ENCODE measurements at places on chromosomes 1 and 21.
A peak's percentile ranks its signal among the peaks of the same experiment; 100 is the strongest.

GRCh38 chr1:10848109-10848684 is 51.8 kb upstream of the CASZ1 start:
- no peak for DNase-seq

GRCh38 chr21:29829564-29830275 is 110.1 kb downstream of the GRIK1 start:
- no peak for DNase-seq

- no peak for DNase-seq
Measured at GRCh38 chr1:180909462-180909976, 3.2 kb upstream of the KIAA1614 start.

DNA sequence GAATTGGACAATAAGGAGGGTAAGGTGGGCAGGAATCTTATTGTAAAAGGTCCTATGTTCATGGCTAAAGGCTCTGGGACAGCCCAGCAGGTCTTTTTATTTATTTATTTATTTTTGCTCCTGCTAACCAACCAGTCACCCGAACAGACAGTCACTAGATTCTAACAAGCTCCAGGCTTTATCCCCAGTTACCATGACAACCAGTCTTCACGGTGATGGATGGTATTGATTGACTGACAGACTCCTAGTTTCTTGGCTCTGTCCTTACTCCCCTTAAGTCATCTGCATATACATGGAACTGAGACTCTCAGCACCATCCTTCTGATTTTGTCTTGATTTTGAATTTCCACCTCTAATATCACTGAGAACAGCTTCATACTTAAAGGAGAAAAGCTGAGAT is 44.3 kb downstream of the C8A start:
- no peak for DNase-seq

- DNase-seq: no peak
Measured at GRCh38 chr21:36156815-36157670, at the start of gene DOP1B. Gene DOP1B (plus strand): TSS chr21:36156824. CDS start chr21:36164734, 7,910 bp downstream.

GRCh38 chr1:1631782-1632420 is at the start of gene MMP23B:
Gene MMP23B (plus strand): TSS chr1:1632173. CDS start chr1:1632219, 46 bp downstream.
- DNase-seq: no peak

DNA sequence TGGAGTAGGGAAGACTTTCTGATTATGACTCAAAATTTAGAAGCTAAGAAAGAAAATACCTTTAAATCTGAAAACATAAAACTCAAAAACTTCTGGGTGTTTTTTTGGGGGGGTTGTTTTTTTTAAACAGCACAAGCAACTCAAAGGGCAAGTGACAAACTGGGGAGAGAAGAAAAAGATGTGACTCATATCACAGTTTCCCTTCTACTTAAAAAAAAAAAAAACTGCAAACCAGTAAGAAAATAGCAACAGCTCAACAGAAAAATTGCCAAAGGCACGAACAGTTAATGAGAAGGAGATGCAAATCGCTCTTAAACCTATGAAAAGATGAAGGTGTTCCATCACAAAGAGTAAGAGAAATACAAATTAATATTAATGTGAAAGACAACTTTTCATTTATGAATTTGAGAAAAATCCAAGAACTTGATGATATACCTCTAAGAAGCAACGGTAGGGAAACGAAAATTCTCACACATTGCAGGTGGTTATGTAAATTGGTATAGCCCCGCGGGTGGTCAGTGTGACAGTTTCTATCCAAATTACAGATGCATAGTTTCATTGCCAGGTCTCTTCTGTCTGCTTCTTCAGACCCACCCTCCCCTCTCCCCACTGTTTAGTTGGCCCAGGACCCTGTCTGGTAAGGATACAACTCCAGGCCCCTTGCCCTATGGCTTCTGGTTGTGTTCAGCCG is 9.0 kb downstream of the IFNAR2 start:
- no peak for DNase-seq

DNA sequence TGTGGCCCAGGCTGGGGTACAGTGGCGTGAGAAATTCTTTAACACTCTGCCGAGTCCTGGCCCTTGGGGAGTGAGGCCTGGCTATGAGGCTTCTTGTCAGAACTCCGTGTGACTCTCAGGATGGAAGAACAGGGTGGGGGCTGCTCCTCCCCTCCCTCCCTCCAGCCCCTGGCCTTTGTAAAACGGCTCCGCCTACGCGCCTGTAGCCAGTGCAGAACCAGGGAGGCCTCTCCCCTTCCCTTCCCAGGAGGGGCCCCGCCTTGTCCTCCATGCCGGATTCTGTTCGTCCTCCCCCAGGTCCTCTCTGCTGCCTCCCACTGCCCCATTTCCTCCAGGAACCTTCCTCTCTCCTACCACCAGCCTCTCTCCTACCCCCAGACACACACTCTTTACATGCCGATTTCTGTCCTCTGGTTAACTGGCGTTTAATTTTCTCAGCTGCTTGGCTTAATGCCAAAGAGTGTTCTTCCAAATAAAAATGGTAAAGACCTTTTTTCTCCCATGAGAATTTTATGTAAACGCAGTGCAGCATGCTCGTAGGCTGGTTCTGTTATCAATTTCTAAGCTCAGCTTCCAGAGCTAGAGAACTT is 21.0 kb downstream of the PDE9A start:
- peak; percentile 21 for DNase-seq

- DNase-seq: no peak
Measured at GRCh38 chr21:34930971-34931370, 118.1 kb downstream of the RUNX1 start.

DNA sequence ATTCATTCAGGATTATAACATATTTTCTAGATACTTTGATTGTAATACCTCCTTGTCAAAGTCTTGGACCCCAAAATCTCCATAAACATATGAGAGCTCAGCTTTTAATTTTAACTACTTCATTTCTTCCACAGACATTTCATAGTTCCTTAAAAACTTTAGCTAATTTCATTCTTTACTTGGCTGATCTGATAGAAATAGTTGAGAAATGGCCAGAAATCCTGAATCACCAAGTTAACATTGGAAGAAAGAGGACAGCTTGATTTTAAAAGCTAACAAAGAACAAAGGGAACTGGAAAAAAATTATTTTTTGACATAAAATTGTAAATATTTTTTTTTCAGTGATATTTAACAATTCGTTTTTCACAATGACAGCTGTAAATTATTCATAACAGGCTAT is 216.5 kb downstream of the NTNG1 start:
- DNase-seq: no peak

DNA sequence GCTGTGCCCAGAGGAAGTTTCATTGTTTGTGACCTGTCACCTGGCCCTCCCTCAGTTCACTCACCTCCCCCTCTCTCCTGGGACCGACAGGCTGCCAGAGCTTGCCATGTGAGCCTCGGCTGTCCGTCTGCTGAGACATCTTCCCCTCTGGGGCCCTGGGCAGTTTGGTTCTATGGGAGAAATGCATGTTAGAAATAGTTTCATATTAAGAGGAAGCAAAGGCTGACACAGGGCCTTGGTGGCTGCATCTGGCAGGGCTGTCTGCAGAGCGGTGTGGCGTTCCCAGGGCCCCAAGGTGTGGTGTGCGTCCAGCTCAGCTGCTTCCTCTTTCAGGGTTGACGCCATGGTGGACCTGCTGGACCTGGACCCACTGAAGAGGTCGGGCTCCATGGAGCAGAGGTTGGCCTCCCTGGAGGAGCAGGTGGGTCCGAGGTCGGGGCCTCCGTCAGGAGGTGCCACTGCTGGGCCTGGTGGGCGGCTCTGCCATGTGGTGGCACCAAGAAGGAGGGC is 31.9 kb upstream of the LRRC3 start:
- DNase-seq: no peak

DNA sequence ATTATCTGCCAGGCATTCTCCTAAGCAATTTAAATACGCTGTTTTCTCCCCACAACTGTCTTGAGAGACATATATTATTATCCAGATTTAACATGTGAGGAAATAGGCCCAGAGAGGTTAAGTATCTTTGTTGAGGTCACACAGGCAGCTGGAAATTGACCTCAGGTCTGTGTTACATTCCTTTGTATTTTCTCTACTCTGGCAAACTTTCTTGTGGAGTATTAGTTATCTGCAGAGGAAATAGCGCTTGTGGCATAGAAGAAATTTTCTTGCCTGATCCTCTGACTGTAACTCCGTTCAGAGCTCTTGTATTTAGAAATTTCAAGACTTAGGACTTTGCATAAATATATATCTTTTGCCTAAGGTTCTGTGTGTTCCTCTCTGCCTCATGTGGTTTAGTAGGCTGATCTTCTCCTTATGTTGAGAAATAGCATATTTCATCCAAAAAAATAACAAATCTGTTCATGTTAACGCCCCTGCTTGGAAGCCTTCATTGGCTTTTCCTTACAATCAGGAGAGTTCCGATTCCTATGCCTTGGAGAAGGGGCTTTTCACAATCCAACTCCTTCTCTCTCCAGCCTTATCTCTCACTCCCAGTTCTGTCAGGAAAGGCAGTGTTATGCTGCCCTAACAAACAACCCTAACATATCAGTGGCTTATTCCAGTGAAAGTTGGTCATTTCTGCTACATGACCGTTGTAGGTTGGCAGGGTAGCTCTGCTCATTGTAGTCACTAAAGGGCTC is 2.5 kb upstream of the JUN start:
- DNase-seq: no peak

GRCh38 chr21:44337449-44337848 is 1.7 kb downstream of the CFAP410 start:
- no peak for DNase-seq

DNA sequence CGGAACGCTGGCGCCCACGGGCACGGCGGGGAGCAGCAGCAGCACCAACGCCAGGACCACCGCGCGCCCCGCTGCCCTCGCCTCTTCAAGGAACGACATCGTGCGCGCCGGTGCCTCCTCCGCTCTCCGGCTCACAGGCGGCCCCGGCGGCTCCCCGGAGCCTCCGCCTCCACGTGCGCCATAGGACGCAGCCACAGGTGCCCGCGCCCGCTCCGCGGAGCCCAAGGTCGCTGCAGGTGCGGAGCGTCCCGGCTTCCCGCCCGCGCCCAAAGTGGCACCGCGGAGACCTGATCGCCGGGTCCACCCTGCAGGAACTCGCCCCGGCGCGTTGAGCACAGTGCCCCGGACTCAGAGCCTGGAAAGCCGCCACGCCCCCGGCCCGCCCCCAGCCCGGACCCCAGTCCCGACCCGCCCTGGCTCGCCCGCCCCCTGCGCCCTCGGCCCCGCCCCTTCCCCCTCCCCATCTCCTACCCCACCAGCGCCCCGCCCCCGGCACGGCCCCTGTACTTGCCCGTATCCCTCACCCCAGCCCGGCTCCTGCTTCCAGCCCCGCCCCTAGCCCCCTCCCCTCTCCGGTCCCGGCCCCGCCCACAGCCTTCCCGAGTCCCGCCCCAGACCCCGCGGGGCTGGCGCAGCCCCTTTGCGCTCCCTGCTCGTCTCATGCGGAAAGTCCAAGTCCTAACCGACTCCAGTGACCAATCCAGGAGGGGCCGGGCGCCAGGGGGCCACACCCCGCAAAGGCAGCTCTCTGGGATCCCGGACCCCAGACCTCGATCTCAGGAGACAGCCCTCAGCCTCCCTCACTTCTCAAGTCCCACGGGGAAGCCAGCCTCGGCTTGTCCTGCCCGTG is at the start of gene MEGF6:
TSS of gene MEGF6 (minus strand) at position 339 of the 850 bp plus-strand sequence. CDS start at position 99, 240 bp downstream.
- DNase-seq: no peak

GRCh38 chr1:204589409-204590038 is 73.3 kb downstream of the MDM4 start:
- DNase-seq: no peak

DNA sequence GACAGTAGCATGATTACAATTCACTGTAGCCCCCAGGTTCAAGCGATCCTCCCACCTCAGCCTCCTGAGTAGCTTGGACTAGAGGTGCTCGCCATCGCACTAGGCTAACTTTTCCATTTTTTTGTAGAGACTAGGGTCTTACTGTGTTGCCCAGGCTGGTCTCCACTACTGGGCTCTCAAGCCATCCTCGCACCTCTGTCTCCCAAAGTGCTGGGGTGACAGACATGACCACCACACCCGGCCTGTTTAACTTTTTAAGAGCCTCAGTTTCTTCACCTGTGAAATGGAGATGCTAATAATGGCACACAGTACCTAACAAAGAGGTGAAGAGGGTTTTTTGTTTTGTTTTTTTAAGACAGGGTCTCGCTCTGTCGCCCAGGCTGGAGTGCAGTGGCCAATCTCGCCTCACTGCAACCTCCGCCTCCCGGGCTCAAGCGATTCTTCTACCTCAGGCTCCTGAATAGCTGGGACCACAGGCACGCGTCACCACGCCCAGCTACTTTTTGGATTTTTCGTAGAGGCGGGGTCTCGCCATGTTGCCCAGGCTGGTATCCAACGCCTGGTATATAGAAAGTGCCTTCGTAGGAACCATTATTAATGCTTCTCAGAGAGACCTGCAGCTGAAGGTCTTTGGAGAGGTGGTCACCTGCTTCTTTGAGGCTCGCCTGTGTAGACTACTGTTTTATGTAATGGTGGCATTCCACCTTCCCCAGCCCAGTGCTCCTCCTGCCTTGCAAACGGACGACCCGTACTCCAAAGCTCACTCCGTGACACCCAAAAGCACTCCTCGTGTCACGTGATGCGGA is 567 bp downstream of the PMVK start:
- no peak for DNase-seq

DNA sequence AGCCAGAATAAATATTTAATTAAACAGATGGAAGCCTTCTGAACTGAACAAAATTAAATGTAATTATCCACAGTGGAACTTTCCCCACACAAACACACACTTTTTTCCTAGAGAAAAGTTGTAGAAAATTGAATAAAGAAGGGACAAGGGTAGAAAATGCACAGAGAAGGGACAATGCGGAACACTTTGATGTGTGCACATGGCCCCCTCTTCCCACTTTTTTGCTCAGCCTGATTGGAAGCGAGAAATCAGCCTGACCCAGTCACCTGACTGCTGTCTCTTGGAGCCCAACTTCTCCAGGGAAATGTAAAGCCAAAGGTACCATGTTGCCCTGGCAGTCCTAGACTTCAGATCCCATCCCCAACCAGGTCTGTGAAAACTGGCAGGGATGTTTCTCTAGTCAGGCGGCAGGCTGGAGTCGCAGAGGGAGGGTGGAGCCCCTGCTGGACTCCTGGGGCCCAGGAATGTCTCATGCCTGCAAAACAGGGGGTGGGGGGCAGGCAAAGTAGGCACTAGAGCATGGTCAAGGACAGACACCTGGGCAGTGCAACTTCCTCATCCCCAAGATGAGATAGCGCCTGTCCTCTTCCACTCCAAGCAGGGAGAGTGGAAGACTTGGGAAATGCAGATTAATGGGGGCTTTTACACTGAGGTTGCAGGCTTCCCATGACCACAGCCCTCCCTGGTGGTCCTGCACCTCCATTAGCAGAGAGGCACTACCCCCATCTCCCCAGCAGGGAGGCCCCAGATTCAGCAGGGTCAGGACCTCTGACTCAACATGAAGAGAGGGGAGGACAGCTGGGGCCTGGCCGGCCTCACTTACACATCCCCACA is 2.8 kb downstream of the CERS2 start:
- DNase-seq: no peak

- DNase-seq: no peak
Measured at GRCh38 chr1:219806020-219806419, 122.3 kb downstream of the SLC30A10 start.

DNA sequence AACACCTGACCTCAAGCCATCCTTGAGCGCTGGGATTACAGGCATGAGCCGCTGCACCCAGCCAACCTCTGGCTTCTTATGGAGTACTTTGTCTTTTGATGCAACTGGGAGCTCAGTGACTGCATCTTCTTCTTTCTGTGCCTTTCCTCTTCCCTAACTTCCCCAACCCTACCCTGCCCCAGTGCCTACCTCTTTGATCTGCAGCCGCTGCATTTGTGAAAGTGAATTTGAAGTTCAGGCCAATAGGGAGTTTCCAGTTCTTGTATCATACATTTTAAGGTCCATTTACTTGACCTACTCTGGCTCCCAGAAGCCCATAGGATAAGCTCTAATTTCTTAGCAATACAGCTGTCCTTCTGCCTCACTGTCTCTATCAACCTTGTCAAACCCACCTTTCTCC is 52.2 kb downstream of the KCNC4 start:
- no peak for DNase-seq

GRCh38 chr1:57400048-57400447 is 23.8 kb downstream of the DAB1 start:
- no peak for DNase-seq

Data from SHP77 treated with DMSO at 0.1 percent for 48 hours (cell line).